CD4-positive, alpha-beta T cell treated with Interleukin-21 for 1 hour (primary cell): ENCODE measurements at places on chromosomes 4 and X.

GRCh38 chr4:184416913-184417734 lies 57.2 kb downstream of the IRF2 start:
- DNase-seq = peak; percentile 61

GRCh38 chr4:185792384-185793115 lies 19.4 kb downstream of the SORBS2 start:
- no peak for DNase-seq

DNA sequence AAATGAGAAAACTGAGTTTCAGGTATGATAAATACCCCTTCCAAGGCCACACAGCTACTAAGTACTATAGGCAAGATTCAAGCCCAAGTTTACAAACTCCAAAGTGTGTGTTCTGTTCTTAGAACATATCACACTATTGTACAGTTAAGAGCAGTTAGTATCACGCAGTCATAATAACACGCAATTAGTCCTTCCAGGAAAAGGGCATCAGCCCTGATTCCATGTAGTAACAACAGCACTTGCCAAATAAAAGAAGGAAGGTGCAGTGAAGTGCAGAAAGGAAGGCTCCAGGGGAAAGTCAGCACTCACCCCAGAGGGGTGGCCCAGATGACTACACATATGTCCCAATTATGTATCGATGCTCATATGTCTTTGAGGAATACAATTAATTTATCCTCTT lies 4.4 kb downstream of the TASL start:
- DNase-seq = no peak

DNA sequence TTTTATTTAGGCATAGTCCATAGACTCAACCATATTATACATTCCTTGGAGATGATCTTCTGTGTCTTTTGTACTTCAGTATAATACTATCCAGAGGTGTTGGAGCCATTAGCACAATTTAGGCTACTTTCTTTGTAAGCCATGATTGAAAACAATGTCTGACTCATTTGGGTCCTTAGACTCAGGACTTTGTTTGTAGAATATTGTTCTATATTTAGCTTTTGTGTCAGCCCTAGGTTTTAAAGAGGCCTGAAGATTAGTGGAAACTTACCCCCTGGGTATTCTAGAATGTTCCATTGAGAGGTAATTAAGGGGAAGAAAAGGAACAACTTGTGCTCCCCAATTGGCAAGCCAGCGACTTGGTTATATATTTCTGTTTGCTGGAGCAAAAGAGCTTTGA lies 145.2 kb upstream of the SCML1 start:
- no peak for DNase-seq

GRCh38 chr4:126772662-126773061 lies 860.1 kb upstream of the INTU start:
- DNase-seq = no peak

DNA sequence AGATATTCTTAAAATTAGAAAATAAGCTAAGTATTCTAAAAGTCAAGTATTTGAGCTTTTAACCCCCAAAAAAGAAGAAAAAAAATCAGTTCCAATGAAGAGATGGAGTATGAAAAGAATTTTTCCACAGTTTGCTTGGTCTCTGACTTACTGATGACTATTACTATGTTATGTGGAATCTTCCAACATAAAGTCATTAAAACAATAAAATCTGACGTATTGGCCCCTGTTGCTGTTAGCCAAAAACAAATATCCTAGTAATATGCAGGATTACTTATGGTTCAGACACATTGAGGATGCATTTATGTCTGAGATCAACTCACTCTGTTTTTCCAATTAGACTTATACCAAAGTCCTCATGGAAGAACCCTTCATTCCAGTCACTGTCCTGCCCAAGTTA lies 517.2 kb upstream of the ADGRL3 start:
- no peak for DNase-seq

DNA sequence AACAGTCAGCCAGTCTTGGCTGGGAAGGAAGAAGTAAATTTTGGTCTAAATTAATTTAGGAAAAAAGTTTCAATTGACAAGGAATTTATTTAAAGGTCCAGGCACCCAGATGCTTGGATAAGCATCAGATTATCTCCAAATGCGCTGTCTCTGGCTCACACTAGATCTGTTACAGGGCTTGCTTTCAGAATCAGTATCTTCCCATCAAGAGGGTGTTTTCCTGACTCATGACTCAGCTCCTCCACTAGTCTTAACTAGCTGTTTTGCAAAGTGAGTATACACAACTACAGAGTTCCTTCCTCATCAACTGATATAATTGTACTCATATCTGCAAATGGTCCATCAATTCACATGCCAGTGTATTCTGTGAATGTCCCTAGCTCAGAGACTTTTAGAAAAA lies 482.1 kb upstream of the CPEB2 start:
- DNase-seq = no peak

DNA sequence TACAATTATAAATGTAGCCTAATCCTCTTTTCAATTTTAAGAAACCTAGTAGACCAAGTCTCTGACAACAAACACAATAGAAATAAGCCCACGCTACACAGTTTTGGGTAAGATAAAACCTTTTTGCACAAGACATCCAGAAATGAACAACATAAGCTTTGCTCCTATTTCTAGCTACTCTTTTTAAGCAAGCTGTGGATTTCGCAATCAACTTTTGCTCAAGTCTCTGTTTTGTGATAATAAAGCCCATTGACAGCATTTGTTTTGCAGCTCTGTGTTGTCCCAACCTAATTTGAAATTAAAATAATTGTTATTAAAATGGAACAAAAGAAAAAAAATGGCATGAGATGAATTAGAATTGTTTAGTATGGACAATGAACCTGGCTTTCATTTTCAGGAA lies 287.9 kb upstream of the PUDP start:
- DNase-seq = no peak

DNA sequence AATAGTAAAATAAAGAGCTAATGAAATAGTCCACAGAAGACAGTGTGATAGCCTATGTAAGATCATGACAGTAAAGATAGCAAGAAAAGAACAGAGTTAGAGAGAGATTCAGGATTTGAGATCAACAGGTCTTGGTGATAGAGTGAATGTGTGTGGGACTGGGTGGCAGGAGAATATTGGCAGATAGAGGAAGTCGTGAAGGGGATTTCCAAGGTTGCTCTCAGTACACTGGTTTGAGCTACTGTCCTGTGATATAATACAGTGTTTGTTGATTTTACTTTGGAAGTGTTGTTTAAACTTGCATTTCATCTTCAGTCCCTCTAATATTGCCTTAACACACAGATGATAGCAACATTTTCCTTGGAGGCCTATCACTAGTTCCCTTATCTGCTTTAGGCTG lies 44.1 kb downstream of the DTHD1 start:
- DNase-seq = peak; percentile 61

GRCh38 chr4:11710453-11711093 lies 281.9 kb upstream of the HS3ST1 start:
- DNase-seq = no peak

GRCh38 chrX:68112321-68112720 lies 321.0 kb downstream of the OPHN1 start:
- no peak for DNase-seq

- no peak for DNase-seq
Observed at GRCh38 chrX:1486177-1486576, 33.5 kb upstream of the ASMTL start.

DNA sequence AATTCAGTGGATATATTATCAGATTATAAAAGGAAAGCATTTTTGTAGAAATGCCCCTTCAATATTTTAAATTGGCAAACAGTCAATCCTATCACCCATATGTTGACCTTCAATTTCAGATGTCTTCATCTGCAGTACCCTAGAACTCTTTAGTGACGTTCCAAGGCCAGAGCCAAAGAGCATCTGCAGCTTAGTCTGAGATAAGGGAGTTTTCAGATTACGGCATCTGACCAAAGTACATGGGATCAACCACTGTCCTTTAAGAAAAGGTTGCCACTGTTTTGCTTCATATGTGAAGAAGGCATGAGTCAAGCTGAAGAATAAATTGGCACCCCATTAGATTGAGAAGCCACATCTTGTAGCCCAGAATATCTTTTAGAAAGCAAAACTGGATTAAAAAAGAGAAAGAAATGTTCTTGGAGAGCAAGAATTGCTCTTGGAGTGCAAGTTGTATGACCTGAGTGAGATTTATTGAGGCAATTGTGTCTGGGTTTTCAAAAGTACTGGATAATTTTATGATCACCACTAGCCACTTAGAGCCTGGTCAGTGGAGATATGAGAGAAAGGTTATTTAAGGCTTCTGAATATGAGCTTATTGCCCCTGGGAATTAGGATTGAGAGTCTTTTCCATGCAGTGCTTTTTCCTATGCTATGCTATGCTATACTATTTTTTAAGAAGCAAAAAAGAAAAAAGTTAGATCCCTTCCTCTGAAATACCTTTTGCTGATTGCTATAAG lies 251.9 kb upstream of the NR3C2 start:
- DNase-seq = no peak

DNA sequence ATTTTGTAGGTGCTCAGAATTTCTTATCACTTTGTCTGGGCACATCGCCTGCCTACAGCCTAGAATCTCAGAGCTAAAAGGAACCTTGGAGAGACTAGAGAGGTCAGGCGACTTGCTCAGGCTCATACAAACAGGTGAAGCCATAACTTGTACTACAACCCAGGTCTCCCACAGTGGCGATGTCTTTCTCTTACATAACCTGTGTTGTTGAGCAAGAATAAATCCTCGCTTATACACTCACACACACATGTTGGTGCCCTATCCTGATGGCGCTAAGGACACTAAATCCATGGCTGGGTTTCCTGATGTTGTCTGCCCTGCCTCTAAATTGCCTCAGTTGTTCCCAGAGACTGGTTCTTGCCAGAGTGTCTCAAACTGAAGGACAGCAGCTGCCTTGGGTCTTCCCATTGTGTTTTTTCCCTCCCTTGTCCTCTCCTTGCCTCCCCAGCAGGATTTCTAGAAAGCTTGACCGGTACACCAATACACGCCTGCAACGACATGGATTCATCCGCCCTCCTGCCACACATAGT lies 1.6 kb downstream of the TSC22D3 start:
- DNase-seq = no peak

DNA sequence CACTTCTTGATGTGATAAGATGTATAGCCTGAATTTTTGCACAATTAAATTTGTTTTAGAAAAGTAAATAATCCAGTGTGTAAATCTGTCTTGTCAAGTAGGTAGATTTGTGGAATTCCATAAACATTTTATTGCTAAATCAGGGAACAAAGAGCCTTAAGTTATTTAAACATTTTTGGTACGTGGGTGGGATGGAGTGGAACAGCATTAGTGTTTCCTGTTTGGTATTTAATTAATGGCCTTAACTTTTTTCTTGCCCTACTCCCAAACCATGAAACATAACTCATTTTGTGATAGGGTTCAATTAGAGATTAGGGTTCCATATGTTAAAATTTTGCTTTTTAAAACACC lies 5.1 kb downstream of the NUDT9 start:
- DNase-seq = no peak

DNA sequence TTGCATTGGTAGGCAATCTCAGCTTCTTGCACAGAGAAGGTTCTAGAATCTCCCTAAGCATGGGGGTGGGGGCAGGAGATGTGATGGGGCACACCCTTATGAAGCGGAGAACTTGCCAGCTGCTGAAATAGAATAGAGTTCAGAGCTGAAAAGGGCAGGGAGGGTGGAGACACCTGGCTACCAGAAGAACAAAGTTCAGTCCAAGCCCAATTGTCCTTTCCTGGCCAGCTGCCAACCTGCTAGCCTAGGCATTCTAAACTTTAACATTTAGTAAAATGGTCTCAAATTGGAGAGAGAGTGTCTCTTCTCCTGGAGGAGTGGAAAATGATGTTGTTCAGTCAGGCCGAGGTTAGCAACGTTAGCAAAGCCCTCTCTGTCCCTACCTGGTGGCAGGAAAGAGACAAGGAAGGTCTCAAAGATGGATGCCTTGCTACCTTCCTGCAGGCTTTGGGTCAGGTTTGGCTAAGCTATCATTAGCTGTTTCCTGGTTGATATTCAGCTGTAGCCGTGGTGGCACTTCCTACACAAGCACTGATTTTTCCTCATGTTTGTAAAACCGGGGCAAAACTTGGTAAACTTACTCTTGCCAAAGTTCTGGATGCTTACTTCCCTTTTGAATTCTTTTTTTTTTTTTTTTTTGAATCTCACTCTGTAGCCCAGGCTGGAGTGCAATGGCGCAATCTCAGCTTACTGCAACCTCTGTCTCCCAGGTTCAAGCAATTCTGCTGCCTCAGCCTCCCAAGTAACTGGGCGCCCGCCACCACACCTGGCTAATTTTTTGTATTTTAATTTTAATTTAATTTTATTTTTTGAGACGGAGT lies 34.7 kb upstream of the NYX start:
- DNase-seq = peak; percentile 0

DNA sequence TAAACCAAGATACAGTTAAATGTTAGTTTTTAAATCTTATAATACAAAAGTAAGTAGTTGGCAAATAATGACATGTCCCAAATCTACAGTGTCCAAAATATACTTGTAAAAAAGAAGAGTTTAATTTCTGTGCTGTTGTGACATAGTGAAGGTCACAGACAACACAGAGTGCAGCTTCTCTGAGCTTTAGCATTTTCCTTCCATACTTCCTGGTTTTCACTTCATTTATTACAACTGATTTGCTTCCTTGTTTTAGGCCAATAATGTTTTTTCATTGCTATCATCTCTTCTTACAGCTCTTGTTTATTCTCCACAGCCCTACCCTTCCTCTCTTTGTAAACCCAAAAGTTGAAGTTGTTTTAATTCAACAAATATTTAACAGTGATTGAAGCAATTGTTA lies 132.4 kb upstream of the TET2 start:
- DNase-seq = no peak

GRCh38 chrX:39893417-39894338 lies 204.1 kb downstream of the BCOR start:
- DNase-seq = no peak

GRCh38 chr4:154024097-154024694 lies 235.3 kb upstream of the SFRP2 start:
- no peak for DNase-seq

DNA sequence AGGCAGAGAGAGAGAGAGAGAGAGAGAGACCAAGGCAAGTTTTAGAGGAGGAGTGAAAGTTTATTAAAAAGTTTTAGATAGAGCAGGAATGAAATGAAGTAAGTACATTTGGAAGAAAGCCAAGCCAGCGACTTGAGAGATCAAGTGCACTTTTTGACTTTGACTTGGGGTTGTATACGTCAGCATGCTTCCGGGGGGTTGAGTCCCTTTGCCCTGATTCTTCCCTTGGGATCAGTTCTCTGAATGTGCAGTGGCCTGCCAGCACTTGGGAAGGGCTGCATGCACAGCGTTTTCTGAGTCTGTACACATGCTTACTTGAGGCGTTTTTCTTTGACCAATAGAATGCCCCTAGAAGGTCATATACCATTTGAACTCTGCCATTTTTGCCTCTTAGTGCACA lies 400.5 kb downstream of the PDGFC start:
- DNase-seq = no peak

- no peak for DNase-seq
Observed at GRCh38 chrX:66200855-66201795, 37.1 kb downstream of the HEPH start.

DNA sequence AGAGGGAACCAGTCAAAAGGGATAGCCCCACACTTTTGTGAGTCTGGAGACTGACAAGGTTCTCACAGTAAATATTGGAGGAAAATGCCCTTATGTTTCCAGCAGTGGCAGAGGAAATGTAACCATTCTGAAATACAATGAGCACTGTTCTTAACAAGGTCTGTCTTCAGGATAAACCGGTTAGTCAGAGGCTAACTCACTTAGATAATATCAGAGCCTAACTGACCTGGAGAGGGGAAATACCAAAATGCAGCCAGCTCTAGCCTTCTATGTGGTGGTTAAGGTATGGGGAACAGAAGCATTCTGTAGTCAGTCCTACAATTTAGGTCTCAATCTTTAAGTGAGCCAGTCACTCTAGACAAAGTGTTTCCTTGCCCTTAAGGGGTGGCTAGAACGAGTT lies 70.8 kb downstream of the TBCK start:
- no peak for DNase-seq
